ENCODE measurements at places on chromosomes 1 and 21.

- DNase-seq = no peak
Measured at GRCh38 chr1:45608175-45609156, 15.4 kb downstream of the CCDC17 start.

DNA sequence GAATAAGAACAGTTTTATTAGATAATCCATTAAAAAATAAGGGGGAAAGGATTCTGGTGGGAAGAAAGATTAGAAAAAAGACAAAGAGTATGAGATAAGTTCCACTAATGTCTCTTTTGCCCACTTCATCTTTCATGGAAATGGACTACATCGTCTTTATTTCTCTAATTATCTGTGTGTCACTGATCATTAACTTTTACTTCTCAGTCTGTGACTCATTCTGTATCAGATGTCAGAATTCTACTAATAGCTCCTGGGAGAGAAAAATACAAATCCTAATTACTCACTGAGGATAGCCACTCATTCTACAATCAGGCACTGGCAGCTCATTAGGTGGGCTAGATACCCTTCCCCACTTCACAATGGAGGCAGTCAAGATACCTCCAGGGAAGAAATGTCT lies 41.7 kb downstream of the ILDR2 start:
- DNase-seq = no peak

DNA sequence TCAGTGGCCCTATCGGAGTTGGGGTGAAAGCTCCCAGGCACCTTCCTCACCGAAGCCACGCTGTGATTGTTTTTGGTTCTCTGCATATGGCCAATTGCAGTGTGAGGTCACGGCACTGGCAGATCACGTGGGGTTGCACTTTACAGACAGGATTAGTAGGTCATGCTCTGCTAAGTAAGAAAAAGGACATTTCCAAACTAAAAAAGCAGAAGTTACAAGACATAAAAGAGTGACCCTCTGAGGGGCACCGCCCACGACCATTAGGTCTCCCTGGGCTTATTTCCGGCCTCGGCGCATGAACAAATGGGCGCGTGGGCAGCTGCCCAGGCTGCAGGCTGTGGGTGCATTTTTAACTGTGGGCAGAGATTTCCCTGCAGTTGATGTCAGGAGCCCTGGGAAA lies 2.0 kb downstream of the CAPN9 start:
- DNase-seq = no peak

DNA sequence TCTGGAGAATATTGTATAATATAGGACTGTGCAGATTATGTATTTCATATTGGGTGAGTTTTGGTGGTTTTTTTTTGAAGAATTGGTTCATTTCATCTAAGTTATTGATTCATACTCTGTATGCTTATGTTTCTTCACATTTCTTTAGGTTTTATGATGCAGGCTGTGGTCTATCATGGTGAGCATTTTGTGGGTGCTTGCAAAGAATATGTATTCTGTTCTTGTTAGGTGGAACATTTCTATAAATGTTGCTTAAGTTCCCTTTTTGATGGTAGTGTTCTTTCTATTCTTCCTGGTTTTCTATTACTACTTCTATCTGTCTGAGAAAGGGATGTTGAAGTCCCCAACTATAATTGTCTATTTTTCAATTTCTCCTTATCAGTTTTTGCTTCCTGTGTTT lies 42.6 kb downstream of the PKN2 start:
- DNase-seq = no peak

- no peak for DNase-seq
Measured at GRCh38 chr1:81379430-81379829, 421.3 kb upstream of the ADGRL2 start.

GRCh38 chr1:206555473-206555935 lies 48.2 kb downstream of the RASSF5 start:
- DNase-seq = no peak

GRCh38 chr1:24141311-24141997 lies 1.5 kb downstream of the IL22RA1 start:
- no peak for DNase-seq

DNA sequence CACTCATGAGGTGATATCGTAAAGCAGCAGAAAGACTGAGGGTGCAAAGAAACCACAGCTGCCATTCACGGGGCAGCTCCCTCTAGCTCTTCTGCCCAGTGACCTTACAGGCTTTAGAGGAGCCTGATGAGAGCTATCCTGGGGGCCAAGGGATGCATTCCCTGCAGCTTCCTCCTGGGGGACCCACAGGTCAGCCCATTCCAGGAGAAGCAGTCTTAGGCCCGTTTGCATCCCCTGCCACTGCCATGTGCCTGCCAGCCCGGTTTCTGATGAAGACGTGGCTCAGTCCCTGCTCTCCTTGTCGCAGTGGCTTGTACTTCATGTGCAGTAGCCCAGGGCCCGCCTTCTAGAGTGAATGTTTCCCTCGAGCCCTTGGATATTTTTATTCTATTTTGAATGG lies 22.8 kb downstream of the ATP5PO start:
- no peak for DNase-seq

DNA sequence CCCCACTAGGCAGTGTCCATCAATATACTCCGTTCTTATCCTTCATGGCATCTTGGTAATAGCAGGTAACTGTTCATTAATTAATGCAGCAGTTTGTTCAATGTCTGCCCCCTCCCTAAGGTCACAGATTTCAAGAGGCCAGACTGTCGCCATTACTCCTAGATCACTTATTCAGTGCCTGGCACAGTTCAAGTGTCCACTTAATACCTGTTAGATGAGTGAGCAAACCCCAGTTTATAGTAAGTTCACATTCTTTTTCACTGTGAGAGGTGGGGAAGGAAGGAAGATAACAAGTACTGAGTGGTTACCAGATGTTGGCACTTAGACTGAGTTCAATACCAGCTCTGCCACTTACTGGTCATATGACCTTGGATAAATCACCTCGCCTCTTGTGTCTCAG lies 36.4 kb downstream of the OPRD1 start:
- no peak for DNase-seq

- no peak for DNase-seq
Measured at GRCh38 chr21:21664871-21665270, 666.7 kb downstream of the NCAM2 start.

DNA sequence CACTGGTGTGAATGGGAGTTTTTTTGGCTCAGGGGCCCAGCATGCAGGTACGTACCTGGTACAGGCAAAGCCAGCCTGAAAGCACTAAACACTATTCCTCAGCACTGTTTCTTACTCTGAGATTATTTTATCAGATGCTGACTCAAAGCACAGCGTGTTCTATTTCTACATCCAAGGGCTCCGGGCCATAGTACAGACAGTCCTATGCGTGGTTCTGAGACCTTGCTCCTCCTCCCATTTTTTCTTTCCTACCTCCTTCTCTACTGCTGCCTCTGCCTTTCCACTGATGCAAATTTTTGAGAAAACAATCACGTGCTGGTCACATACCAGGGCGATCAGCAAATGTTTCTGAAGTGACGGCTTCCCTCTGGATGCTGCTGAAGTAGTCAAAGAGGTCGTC lies 36.3 kb downstream of the PDPN start:
- no peak for DNase-seq

- DNase-seq = peak; percentile 92
Measured at GRCh38 chr1:100352267-100353070, at the start of gene CDC14A. CDC14A (plus strand) TSS chr1:100352506; CDS start chr1:100352955, 449 bp downstream.

DNA sequence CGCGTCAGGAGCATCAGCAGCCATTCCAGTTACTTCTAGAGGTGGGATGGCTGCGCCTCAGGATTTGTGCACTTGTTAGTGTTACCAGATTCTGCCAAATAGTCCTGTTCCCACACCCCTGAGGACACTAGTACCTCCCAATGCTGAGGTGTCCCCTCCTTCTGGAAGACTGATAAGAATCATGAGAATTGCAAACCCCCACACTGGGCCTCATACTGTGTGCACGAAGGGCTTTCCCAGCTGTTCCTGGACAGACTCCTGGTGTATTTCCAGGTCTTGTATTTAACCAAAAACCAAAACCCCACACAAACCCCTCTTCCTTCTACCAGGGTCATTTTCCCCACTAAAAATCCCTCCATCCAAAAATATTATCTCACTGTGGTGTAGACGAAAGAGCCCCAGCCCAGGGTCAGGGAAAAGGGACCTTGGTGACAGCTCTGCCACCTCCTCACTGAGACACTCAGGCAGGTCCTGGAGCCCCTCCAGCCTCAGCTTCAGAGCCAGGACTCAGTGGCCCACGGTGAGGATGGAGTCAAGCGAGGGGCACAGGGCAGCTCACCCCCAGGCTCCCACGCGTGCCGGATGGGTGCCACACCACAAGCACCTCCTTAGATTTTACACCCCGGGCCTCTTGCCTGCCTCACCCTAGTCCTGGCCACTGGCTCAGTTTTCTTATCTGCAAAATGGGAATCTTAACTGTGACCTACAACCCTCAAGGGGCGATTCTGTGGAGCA lies 131.4 kb upstream of the RUNX3 start:
- no peak for DNase-seq

DNA sequence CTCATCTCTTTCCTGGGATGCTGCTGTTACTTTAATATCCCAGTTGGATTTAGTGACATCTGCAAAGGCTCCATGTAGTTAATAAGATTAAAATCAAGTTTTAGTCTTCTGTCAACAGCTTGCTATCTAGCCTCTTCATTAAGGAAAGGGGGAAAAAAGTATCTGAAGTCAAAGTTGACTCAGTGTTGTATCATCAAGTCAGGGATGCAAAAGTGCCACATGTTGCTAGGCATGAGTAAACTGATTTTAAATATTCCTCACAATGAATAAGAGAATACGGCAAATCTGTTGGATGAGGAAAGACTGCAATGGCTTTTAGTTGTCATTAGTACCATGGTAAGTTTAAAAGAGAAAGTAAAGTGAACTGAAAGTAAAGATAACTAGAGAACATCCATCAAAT lies 383.2 kb upstream of the ZRANB2 start:
- no peak for DNase-seq

- DNase-seq = no peak
Measured at GRCh38 chr1:226627050-226627755, 78.6 kb downstream of the STUM start.

- no peak for DNase-seq
Measured at GRCh38 chr1:8028571-8028910, 2.4 kb upstream of the ERRFI1 start.

GRCh38 chr1:4422504-4423289 lies 231.7 kb upstream of the AJAP1 start:
- no peak for DNase-seq

DNA sequence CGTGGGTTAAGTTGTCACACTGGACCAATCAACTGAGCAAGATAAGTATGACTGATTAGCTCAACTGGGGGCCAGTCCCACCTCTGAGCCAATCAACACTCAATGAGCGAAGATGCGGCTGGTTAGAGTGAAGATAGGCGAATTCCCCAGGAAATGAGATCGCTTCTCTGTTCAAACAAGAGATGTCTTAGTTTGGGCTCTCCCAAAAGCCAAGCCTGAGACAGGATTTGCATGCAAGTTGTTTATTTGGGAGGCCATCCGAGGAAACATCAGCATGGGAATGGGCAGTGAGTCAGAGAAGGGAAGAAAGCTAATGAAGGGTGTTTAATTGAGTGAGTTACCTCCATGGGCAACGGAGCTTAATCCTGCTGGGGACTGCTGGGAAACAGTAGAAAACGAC lies 4.9 kb upstream of the GJB5 start:
- no peak for DNase-seq

DNA sequence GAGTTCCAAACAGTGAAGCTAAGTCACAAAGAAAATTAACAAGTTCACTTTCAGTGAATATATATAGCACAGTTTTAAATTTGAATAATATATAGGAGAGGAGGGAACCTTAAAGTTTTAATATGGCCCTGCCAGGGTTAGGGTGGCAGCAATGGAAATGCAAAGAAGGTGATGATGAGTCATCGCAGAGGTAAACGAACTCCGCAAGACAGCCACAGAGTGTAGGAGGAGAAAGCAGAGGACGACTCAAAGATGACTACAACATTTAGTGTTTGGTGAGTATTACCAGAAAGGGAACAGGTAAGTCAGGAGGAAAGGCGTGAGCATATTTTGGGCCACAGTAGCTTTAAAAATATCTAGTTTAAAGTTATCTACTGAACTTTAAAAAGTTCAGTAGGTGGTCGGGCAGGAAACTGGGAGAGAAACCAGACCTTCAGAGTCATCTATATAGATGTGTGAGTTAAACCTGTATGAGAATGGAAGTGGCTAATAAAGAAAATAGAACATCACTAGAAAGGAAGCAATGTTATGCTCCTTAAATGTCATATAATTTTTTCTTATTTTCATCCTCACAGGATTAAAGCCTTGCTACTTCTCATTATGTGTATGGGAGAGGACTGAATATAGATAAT lies 75.7 kb downstream of the UCHL5 start:
- no peak for DNase-seq

GRCh38 chr1:95282518-95282895 lies 48.5 kb downstream of the RWDD3 start:
- no peak for DNase-seq

GRCh38 chr1:66542314-66542713 lies 8.4 kb downstream of the SGIP1 start:
- no peak for DNase-seq

DNA sequence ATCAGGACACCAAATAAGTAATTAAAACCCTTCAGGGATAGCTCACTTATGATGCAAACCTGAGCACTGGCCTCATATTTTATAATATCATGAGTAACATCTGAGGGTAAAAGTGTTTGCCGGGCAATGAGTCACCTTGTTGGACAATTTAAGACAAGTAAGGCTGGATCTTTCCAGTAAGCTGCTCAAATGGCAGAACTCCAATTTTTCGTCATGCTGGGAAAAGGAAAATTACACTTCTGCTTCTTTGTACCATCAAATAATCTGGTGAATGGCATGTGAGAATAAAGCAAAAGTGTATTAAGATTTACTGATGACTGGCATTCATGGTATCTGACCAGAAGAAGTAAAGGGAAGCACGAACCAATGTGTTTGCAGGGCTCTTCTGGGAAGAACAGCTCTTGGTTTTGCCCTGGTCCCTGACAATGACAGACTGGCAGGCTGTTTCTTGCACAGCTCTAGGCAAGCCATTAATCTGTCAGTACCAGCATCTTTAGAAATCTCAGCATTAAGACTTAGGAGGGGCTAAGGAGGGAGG lies 392.2 kb downstream of the VAV3 start:
- no peak for DNase-seq

DNA sequence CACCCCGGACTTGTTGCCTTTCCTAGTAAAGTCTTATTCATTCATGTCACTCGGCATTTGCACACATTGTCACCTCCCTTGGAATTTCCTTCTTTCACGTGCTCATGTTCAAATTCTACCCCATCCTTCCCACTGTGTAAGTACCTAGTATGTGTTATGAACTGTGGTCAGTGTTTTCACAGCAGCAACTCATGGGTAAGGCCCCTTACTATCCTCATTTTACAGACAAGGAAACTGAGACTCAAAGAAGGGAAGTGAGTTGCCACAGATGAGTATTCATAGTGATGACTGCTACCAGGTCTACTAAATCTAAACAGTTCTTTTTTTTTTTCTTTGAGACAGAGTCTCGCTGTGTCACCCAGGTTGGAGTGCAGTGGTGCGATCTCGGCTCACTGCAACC lies 10.5 kb downstream of the CITED4 start:
- DNase-seq = no peak
